HT1080 (cell line): ENCODE measurements at places on chromosomes 12 and 14. TPM values are rescaled to one million over a fixed set of nuclear protein-coding genes. Genes with fewer than 3 reads are reported as not detected.

EPYC gene
- total RNA-seq, result not detected in 2 replicates

GRCh38 chr14:33611405-33612196 is 339.3 kb downstream of the EGLN3 start:
- no peak for DNase-seq

DNA sequence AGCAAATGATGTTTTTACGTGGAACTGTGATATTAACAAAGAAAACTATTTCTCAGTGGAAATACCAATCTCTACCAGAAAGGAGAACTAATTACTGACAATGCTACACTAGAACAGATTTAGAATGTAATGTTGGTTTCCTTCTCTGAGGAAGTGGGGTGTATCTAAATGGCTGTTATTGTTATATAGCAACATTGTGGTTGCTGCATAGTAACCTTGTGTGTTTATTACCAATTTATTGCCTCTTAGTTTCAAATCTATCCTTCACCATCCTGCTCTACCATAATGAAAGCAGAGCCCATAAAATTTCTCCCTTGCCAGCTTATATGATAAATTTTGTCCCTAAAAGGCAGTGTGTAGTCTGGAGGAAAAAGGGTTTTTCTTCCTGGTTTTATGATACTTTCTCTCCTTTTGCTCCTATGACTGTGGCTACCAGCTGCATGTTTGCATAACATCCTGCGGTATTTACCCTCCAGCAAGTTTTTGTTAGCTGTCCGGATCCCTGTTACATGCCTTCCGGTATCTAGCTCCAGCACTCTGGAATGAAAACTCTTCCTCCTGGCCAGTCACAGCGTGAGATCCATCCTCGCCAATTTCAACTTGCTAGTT is 5.7 kb upstream of the KLRK1 start:
- peak; percentile 80 for DNase-seq

DNA sequence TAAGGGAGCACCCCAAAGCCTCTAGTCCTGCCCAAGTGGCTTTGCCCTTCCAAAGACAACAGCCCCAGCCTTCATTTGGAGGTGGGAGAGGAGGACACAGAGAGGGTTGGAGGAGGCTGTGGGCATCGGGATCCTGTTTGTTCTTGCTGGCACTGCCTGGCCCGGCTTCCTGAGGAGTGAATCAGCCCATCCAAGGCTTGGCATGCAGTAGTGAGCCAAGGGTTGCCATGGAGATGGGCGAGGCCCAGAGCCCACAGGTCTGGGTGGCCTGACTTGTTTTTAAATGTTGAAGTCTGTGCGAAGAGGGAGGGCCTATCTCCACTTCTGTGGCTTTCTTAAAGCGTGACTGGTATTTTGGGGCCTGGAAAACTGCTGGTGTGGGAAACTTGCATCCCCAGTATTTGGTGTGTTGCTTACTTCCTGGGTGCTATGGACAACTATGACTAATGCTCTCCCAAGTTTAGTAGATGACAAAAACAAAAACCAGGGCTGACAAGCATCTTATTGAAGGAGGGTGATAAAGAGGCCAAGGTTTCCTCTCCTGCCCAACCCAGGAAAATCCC is 15.8 kb downstream of the CD9 start:
- DNase-seq, result peak; percentile 99

GRCh38 chr14:33510991-33511390 is 439.9 kb downstream of the EGLN3 start:
- DNase-seq, result no peak

PNN gene
- 31.2 and 33.0 TPM in 2 replicates for total RNA-seq

DNA sequence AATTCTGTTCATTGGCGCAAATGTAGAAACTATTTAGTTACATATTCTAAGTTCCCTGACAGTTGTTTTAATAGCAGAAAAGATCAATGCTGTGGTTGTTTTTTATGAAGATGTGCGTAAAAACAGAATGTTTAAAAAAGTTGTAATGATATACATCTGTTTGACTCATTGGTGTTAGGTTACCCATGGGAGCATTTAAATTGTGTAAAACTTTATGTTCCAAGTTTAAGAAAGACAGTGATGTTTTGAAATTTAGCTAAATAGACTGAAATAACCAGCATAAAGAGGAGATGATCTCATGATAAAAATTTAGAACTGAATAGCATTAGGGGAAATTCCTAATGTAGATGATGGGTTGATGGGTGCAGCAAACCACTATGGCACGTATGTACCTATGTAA is 3.6 kb downstream of the PELI2 start:
- DNase-seq, result no peak

GRCh38 chr12:131499864-131500190 is 211.1 kb upstream of the SFSWAP start:
- no peak for DNase-seq

GRCh38 chr12:49000346-49000745 is 1.2 kb upstream of the DDN start:
- no peak for DNase-seq

TAS2R19 gene
- 0.23 and 0.40 TPM in 2 replicates for total RNA-seq

GRCh38 chr12:3493043-3493858 is 2.2 kb downstream of the PRMT8 start:
- DNase-seq, result no peak

AQP5 gene
- not detected in 2 replicates for total RNA-seq

GRCh38 chr12:109291117-109291516 is 18.0 kb downstream of the FOXN4 start:
- no peak for DNase-seq

DNA sequence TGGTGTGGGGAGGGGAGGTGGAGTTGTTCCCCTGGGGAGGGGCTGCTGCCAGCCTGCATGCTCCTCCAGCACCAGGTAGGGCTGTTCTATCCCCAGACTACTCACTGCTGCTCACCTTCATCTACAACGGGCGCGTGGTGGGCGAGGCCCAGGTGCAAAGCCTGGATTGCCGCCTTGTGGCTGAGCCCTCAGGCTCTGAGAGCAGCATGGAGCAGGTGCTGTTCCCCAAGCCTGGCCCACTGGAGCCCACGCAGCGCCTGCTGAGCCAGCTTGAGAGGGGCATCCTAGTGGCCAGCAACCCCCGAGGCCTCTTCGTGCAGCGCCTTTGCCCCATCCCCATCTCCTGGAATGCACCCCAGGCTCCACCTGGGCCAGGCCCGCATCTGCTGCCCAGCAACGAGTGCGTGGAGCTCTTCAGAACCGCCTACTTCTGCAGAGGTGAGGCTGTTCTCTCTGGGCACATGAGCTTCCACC is 3.5 kb downstream of the IRF9 start:
- no peak for DNase-seq

DNA sequence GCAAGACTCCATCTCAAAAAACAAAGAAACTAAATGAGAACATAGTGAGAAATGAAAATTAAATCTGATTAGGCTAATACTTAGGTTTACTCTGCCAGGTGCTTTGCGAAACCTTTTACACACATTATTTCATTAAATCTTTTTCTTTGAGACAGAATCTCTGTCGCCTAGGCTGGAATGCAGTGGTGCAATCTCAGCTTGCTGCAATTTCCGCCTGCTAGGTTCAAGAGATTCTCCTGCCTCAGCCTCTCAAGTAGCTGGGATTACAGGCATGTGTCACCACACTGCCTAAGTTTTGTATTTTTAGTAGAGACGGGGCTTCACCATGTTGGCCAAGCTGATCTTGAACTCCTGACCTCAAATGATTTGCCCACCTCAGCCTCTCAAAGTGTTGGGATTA is 21.9 kb upstream of the EEA1 start:
- DNase-seq, result no peak

- no peak for DNase-seq
Observed at GRCh38 chr12:124766727-124767065, 97.0 kb downstream of the SCARB1 start.

DNA sequence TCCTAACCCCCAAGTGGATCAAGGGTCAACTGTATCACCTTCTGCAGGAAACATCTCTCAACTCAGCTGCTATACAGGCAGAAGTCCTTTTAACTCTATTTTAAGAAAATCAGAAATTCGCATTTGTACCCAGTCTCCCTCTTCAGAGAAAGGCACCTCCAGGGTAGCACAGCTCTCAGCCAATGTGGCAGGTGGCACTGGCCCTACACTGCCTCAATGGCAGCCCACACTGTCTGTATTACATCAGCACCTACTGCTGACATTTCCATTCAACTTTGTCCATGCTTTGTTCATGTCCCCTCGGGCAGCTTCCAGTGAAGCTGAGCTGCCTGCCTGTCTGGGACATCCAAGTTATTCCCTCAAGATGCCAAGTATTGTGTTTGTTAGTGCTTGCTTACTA is 8.8 kb downstream of the SPTSSA start:
- no peak for DNase-seq

GRCh38 chr14:105665247-105665950 is 139.0 kb downstream of the TMEM121 start:
- DNase-seq, result no peak

DNA sequence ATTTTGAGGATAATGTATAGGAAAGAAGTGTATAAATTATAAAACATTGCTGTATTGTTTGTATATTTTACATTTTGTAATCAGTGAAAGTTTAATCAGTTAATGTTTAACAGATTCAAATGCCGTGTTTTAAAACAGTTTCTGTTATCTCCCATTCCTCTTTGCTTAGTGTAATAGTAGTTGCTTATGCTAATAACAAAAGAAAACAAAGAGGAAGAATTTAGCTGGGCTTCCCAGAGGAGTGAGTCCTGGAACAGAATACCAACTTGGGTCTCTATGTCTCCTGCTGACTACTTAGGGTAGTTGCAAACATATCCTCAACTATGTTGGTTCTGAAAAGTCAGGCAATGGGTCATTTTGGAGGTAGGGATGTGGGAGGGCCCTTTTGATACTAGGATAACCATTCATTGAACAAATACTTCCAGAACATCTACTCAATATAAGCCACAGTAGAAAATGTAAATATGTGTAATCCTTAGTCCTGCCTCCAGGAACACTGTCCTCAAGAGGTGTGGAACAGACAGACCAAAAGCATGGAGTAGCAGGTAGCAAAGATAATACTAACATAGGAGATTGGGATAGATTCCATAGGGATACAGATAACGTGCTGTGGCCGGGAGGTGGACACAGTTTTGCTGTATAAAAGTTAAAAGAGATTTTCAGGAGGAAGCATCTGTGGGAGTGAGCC is 36.1 kb upstream of the EVL start:
- no peak for DNase-seq

- DNase-seq, result no peak
Observed at GRCh38 chr12:16238661-16239060, 38.8 kb downstream of the SLC15A5 start.

DNA sequence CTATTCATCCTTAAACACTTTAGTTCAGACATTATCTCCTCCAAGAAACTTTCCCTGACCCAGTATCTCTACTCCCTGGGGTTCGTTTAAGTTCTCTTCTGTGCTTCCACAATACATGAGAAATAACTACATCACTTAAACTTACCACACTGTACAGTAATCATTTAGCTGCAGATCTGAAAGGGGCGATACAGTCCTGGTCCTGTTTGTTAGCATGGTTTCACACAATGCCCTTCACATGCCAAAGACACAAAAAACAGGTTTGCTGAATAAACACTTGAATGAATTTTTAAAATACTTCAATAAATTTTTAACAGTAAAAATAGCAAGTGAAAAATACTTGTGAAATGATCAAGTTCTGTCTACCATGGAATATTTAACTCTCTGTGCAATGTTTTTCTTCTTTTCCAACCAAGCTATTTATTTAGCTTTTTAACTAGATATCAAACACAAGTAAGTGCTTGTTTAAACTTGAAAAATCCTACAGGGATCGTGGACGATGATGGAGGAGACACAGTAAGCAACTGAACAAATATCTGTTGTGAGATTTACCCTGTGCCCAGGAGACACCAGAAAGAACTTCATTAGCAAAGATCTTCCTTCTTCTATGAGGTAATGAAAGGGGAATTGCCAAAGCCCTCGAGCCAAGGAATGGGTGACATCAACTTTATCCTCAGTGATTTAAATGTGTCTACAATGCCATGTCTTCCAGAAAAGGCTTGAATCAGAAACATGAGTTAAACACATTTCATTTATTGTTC is 255.6 kb upstream of the GRIP1 start:
- DNase-seq, result no peak

DNA sequence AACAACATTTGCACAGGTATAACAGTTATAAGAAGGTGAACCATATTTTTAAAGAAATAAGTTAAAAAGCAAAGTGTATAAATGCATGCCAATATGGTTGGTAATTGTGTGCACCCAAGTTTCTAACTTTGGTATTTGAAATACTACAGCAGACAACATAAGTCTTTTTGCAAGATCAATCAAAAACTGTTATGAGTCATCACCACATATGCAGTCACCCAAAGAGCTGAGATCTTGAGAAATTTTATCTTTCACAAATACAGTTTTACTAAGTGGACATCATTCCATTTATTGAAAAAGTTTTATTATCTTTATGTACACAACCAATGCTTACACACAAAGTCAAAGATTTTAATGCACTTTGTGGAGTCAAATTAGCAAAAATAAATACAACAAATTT is 7.0 kb upstream of the ACSS3 start:
- DNase-seq, result no peak

IPO8 gene
- total RNA-seq, result 15.1 and 29.4 TPM in 2 replicates

DNA sequence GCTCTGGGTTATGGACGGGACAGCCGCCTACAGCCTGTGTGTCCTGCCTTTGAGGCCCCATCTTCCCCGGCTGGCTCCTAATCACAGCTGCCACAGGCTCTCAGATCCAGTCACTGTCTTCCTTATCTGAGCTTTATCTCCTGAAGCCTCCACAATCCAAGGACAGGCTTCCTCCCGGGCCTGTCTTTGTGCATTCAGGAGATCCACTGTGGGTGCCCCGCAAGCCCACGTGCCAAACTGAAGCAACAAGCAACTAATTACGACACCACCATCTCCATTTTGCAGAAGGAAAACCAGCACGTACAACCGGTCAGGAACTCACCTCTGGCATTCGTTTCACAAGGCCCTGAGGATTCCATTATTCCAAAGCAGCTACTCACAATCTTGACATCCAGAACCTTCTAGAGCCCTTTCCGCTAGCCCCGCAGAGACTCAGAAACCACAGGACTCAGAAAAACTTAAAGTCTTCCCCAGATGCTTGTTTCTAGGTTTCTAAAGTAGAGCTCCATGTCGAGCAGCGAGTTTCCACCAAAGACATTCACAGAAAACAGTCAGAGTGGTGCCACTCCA is 14.0 kb downstream of the SYNE3 start:
- no peak for DNase-seq

- no peak for DNase-seq
Observed at GRCh38 chr14:97359341-97359740, 562.2 kb downstream of the VRK1 start.

SPIC gene
- total RNA-seq, result not detected in 2 replicates

SLC5A8 gene
- total RNA-seq, result not detected in 2 replicates

KRT79 gene
- 0.45 and 1.0 TPM in 2 replicates for total RNA-seq

DCP1B gene
- 13.0 and 15.9 TPM in 2 replicates for total RNA-seq

DNA sequence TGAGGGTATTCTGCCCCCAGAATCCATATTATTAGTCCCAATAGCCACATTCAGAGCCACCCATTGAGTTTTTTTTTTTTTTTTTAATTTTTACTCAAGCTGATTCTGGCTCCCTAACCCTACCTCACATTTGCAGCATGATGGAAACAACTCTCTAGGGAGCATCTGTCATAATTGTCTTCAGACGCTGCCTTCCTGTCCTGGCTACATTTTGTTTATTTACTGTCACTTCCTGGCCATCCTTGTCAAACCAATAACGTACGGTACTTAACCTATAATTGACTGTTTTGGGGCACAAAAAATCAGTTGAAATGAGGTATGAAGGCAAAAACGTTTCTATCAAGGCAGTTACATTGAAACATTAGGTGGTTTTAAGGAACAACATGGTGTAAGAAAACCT is 2.1 kb downstream of the GLIPR1 start:
- no peak for DNase-seq
